ENCODE measurements at places on chromosomes 3 and 15. TPM values are rescaled to one million over a fixed set of nuclear protein-coding genes. Genes with fewer than 3 reads are reported as not detected.

PGBD4 gene
- total RNA-seq: 0.55 TPM

FGF12 gene
- 2.2 TPM for total RNA-seq

IL20RB gene
- total RNA-seq: 3.5 TPM

- no peak for DNase-seq
Observed at GRCh38 chr15:69980341-69981059, 117.2 kb downstream of the TLE3 start.

GRCh38 chr3:23161896-23162570 is 41.1 kb upstream of the UBE2E2 start:
- no peak for DNase-seq

MUC13 gene
- not detected for total RNA-seq

Measured in upper lobe of left lung (tissue), 6 donors.